ENCODE measurements at places on chromosomes 2 and 18.

DNA sequence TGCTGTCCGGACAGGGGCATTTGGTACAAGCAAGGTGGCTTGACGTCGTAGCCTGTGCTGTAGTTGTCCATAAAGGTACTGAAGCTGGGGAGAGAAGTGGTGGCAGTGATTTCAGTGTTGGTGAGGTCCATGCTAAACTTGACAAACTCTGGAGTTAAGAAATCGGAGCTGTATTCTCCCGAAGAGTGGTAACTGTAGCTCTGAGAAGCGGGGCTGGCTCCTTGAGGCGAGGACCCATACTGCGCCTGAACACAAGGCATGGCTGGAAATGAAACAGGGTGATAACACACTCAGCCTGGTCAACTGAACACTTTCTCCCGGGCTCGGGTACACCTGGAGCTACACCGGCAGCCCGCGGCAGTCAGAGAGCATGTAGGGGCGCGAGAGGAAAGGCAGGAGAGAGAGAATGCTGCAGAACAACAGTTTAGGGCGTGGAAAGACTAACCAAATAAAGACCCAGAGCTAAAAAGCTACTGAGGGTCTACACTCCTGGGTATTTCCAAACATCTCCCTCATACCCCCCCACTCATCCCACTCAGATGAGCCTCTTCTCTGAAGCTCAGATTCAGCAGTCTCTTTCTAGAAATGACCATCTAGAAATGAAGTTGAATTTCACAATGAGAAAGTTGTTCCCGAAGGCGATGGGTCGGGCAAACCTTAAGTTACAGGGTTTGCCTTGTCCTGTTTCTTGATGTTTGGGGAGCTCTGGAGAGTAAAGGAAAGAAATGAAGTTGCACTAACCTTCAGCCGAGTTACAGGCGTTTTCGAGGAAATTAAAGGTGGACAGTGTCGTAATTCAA is 2.4 kb downstream of the NR4A2 start:
- no peak for DNase-seq

DNA sequence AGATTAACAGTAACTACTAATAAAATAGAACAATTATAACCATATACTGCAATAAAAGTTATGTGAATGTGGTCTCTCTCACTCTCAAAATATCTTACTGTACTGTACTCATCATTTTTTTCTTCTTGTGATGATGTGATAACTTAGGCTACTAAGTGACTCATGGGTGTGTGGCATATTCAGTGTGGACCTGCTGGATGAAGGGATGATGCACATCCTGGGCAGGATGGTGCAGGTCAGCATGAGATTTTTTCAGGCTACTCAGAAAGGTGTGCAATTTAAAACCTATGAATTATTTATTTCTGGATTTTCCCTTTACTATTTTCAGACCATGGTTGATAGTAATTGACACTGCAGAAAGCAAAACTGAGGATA is 90.7 kb downstream of the NCKAP5 start:
- no peak for DNase-seq

DNA sequence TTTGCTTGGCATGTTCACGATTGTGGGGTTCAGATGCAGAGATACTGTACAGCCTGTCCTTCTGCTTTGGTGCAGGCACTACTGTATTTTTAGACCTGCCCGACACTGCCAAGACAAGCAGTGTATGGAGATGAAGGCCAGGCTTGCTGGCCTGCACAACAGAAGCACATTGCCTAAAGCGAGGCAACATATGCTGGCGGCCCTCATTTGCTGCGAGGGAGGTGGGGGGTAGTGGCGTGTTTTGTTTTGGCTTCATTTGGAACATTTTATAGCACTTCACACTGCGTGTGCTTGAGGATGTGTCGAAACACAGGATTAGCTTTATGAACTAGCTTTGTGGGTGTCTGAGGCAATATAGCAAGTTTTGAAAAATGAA is 27.0 kb downstream of the TMEM182 start:
- no peak for DNase-seq

DNA sequence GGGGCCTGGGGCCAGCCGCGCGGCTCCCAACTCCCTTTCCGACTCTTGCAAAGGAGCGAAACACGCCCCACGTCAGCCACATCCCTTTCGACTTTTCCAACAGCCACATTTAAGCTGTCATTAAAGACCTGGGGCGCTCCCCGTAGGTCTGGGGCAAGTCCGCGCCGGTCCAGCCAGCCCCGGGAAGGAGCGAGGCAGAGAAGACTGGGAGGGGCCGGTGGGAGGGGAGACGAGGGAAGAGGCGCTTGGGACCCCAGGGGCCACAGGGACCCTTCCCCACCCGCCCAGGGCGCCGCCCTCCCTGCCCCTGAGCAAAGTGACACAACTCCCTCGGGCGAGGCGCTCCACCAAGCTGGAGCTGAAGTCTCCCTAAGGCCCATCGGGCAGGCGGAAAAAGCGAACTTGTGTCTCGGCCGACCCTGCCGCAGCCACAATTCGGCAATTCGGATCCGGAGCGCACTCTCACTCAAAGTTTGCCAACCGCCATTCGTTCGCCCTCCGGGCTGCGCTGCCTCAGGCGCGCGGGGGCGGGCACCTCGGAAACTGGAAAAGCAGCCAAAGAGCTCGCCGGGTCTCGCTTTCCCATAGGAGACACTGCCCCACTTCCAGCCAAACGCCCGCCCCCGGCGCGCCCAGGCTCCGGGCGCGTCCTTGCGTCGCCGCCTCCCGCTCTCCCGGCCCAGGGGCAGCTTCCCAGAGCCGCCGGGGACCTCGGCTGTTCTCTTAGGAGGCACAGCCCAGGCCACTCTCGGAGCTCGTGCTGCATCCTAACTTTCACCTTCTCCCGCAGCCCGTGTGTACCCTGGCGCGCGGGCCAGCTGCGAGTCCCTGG is 1.1 kb upstream of the KCTD1 start:
- no peak for DNase-seq

DNA sequence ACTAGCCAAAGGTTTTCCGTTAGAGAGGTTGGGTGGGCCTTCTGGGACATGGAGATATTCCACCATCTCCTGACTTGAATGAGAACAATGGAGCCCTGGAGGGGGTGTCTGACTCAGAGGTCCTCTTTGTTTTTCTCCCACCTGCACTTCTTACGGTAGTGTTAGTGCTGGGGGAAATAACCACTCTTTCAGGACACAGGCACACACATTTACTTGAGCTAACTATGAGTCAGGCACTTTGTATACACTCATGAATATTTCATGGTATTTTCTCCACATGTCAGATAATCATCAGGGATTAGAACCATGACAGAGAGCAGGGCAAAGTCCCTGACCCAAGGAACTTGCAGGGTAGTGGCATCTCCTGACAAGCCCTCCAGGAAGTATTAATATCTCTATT is 439.1 kb downstream of the TSN start:
- no peak for DNase-seq

- no peak for DNase-seq
These were observed 227.2 kb upstream of the CRIM1 start for GRCh38 chr2:36128359-36128758.

DNA sequence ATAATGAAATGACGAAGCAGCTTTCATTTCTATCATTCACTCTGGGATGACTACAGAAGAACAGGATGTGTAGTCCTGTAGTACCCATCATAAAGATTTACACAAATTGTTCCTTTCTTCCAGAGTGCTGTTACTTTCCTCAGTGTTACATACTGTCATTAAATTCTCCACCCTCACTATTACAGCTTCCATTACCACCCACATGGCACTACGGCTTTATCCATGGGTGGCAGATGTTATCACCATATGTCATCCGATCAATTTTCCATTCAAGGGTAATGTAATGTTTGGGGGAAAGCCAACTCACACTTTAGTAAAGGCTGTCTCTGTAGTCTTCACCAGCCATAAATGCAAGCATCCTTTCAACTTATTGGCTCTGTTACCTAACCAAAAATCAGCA is 7.1 kb upstream of the CSRNP3 start:
- no peak for DNase-seq

GRCh38 chr2:69572641-69573040 is 70.9 kb downstream of the AAK1 start:
- no peak for DNase-seq

DNA sequence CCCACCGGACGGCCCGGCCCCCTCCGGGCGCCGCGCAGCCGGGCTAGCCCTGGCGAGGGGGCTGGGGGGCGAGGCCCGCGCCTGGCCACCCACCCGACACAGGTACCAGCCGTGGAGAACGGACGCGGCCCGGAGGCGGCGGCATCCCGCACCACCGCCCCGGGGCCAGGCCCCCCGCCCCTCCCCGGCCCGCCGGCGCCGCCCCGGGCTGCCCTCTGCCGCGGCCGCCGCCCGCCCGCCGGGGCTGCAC is 405 bp downstream of the SOS1 start:
- no peak for DNase-seq

GRCh38 chr2:71922091-71922490 is 225.6 kb downstream of the CYP26B1 start:
- no peak for DNase-seq

- no peak for DNase-seq
These were observed 308.4 kb downstream of the XIRP2 start for GRCh38 chr2:167196461-167197252.

- no peak for DNase-seq
These were observed 99.5 kb downstream of the HS1BP3 start for GRCh38 chr2:20551260-20551944.

DNA sequence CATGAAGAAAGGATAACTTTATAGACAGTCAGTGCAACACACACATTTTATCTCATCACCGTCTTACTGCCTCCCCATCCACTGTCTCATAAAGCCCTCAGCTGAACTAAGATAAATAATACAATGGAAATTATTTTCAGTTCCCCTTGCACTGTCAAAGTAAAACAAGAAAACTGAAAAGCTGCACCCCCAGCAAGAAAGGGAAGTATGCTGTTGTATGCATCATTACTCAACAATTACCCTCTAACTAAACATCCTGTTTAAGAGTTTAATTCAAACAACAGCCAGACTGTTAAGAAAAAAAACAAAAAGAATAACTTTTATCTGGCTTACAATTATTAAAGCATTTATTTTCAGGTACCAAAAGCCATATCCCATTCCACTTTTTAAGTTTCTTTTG is 25.0 kb downstream of the MPPE1 start:
- no peak for DNase-seq

GRCh38 chr2:196729418-196729817 is 70.1 kb downstream of the GTF3C3 start:
- no peak for DNase-seq
